Stimulated activated CD4-positive, alpha-beta T cell treated with anti-CD3 and anti-CD28 coated beads, TNF-alpha, amount 100 ng/mL, for 4 hours (primary cell): ENCODE measurements at places on chromosomes 2 and 18.

DNA sequence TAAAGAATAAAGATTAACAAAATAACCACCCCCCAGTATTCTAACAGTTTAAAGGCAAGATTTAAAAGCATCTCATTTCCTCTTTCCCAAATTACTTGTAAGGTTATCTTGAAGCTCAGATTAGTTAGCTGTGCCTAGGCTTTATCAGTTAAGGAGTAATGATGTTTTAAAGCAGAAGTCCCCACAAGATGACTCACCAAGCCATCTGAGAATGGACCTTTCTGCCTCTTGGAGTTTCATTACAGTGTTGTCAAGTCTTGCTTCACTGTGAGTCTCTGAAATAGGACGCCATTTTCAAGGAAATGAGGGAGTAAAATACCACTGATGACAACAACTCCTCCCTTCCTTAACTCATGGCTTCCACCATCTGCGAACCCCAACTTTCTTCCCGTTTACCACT lies 35.9 kb downstream of the ZNF385B start:
- DNase-seq = no peak

- no peak for DNase-seq
Observed at GRCh38 chr2:107462181-107462580, 364.5 kb upstream of the RGPD4 start.

DNA sequence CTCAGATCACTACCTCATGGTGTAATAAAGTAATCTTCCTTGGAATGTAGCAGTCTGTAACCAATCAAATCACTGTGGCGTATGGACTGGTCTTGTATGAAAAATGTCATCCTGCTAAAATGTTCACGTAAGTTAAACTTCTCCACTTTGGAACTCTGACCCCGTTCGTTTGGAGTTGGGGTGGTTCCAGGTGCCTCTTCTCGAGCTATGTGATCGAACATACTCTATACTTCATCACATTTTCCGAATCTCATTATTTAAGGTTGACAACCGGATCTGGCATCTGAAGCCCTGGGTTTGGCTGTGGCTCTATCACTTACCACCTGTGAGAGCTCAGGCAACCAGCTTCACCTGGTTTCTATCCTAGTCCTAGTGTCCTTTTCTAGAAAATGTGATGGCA lies 148.0 kb upstream of the MYCN start:
- no peak for DNase-seq

DNA sequence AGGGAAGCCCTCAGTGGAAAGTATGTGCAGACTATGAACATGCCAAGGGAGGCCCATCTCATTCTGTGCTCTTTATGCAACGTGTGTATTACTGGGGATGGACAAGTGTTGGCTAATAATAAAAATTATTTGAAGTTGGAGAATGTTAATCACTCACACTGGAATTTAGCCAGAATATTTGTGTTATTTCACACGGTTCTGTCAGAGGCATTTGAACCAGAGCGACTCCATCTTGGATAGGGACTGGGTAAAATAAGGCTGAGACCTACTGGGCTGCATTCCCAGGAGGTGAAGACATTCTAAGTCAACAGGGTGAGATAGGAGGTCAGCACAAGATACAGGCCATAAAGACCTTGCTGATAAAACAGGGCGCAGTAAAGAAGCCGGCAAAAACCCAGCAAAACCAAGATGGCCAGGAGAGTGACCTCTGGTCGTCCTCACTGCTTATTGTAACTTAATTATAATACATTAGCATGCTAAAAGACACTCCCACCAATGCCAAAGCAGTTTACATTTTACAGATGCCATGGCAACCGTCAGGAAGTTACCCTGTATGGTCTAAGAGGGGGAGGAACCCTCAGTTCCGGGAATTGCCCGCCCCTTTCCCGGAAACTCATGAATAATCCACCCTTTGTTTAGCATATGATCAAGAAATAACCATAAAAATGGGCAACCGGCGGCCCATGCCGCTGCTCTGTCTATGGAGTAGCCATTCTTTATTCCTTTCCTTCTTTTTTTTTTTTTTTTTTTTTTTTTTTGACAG lies 2.6 kb upstream of the FZD5 start:
- DNase-seq = no peak

DNA sequence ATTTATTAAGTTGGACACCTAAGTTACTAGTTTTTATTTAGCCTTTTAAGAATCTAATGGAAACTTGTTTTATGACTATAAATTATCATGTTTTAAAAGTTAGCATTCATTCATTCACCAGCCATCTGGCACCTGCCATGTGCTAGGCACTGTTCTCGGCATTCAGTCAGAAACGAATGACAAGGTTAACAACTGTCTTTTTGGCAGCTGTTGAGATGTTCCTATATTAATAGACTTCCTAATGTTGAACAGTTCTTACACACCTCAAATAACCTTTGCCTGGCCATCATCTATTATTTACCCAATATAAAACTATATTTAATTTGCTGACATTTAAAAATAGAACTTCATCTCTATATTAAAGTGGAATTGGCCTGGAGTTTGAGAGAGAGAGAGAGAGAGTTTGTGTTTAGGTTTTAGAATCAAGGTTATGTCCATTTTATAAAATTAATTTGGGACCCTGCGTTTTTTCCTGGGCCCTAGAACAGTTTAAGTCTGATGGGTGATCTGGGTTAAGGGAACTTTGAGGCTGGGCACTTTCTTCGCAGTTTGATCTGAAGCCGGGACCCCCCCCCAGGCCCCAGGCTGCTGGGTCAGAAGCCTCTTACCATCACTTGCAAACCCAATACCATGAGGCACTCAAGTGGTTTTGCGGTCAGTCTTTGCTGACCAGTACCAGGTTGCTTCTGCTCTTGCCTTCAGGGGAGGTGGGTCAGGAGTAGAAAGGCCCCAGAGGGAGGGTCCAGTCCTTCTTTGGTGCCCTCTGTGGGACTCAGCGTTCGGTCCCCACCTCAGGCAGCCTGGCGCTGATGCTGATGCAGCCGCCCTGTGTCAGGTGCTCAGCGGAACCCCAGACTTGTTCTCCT lies 48.3 kb upstream of the ASB1 start:
- DNase-seq = no peak

DNA sequence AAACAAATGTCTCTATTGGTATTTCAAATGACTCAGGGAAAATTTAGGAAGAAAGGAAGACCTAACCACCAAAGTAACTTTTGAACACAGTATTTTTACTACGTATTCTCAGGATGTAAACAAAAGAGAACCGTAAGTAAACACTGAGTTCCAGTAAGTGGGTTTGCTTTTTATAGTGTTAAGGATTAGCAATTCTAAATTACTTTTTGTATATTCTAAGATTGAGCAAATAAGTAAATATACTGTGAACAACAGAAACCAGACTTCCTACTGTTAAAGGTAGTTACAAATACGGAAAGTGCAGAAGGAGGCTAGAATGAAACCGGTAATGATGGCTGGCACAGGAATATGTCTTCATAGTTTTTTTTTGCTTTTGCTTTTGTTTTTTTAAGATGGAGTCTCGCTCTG lies 31.5 kb downstream of the SESTD1 start:
- DNase-seq = no peak

DNA sequence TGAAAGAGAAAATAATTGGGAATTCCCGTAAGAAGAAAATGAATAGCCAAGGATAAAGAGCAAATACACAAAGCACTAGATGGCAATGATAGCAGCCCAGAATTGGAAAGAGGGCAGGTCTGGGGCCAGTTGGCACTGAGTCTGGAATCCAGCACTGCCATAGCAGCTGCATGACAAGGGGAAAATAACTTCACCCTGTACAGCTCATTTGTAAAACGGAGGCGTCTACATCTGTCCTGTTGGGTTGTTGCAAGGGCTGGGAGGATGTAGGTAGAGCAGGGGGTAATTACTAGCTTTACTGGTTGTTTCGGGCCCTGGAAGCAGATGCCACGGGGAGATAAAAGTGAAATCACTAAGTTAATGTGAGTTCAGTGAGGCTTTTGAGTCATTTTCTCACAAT lies 110.0 kb upstream of the RASGRP3 start:
- no peak for DNase-seq

GRCh38 chr2:108776475-108776874 lies 10.1 kb upstream of the CCDC138 start:
- DNase-seq = no peak

- no peak for DNase-seq
Observed at GRCh38 chr18:2625217-2625616, 30.3 kb upstream of the SMCHD1 start.

DNA sequence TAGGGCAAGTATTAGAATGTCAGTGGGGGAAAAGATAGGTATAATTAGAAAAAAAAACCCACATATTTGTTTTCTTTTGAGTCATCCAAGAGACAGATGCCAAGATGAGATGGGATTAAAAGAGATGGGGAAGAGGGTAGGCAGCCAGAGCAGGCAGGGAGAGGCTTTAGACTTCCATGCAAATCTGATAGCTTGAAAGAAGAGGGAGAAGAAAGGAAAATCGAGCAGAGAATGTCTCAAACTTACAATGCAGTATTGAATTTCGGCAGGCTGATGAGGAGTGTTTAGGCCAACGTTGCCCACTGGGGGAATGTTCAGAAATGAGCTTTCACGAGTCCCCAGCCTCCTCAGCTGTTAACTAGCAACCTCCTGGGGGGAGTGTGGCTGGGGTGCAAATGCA lies 91.3 kb downstream of the SPATS2L start:
- no peak for DNase-seq

GRCh38 chr2:127065299-127065939 lies 41.5 kb downstream of the BIN1 start:
- no peak for DNase-seq

- DNase-seq = no peak
Observed at GRCh38 chr18:11740461-11740860, 51.4 kb downstream of the GNAL start.

- no peak for DNase-seq
Observed at GRCh38 chr2:172429301-172429968, 2.0 kb downstream of the ITGA6 start.

- no peak for DNase-seq
Observed at GRCh38 chr2:195021711-195022507, 635.1 kb upstream of the SLC39A10 start.

- no peak for DNase-seq
Observed at GRCh38 chr18:77442393-77442792, 192.7 kb downstream of the GALR1 start.

DNA sequence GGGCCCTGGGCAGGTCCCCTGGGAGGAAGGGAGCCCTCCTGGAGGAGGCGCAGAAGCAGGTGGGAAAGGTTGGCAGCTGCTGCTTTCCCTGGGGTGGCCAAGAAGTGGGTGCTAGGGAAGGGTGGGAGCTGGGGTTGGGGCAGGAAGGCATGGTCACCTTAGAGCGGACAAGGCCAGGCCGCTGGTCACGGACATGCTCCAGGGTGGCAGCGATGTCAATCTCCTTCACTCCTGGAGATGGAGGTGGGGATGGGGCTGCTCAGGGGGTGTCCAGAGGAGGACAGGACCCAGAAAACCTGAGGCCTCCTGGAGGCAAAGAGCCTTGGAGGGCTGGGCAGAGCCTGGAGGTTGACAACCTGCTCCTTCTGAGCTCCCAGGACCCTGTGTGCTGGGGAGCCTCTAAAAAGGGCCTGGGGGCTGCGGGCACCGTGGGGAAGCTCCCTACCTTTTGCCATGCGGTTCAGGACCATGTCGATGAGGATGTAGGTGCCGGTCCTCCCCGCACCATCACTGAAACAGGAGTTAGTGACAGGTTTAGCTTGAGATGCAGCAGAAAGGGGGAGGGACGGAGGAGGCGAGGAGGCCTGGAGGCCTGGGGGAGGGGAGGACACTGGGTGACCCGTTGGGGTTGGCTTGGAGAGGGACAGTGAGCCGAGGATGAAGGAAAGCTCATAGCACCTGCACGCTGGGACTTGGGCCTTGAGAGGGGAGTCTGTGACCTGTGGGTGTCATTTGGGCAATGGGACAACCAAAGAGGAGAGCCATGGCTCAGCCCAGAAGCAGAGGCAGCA lies 11.4 kb downstream of the DNAJB2 start:
- DNase-seq = no peak

GRCh38 chr2:7242189-7242867 lies 325.1 kb downstream of the RNF144A start:
- DNase-seq = no peak

GRCh38 chr2:149132901-149133300 lies 94.4 kb downstream of the LYPD6B start:
- no peak for DNase-seq

DNA sequence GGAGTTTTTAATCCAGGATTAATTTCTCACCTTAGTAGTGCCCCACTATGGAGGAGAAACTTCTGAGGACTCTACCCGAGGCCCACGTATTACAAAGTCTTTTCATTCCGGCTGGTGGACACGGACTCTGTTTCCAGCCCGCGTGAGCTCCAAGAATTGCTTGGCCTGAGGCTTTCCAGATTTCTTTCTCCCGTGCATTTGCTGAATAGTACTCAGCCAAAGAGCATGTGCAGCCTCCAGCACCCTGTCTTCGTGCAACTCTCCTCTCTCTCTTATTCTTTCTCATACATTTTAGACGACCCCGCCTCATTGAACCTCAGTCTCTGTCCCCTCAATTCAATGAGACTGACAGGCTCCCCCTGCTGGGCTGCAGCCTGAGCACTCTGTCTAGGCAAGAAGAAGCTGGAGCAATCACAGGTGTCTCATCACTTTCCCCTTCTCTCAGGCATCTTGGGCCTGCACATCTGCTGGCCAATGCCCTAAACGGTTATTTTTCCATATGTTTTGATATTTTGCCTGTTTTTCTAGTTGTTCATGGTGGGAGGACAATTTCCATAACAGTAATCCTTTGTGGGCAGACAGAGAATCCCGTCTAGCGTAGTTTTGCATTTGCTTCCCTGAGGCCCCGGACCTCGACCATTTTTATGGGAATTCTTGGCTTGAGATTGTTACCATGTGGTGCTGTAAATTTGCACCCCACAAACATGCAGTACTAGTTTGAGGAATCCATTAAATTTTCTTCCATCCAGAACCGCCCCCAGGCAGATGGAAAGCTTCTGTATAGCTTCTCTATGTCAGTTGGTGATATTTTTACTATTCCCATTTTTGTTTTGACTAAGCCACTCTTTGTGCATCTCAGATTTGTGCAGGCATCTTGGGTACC lies 50.1 kb upstream of the LPIN2 start:
- peak; percentile 46 for DNase-seq

DNA sequence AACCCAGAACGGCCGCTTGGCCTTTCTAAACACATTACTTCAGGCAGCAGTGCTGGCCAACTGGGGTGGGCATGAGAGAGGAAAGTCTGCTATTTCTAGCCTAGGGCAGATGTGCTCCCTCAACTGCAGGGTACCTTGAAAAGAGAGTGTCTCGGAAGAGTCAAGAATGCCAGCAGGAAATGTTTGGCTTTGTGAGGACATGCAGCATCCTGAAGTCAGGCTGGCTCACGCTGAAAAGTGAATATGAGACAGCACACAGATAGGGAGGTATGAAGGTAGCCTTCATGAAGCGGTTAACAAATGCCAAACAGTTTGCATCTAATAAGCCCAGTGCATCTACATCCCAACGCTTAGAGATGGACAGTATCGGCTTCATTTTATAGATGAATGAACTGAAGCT lies 65.0 kb upstream of the NCKAP5 start:
- no peak for DNase-seq

DNA sequence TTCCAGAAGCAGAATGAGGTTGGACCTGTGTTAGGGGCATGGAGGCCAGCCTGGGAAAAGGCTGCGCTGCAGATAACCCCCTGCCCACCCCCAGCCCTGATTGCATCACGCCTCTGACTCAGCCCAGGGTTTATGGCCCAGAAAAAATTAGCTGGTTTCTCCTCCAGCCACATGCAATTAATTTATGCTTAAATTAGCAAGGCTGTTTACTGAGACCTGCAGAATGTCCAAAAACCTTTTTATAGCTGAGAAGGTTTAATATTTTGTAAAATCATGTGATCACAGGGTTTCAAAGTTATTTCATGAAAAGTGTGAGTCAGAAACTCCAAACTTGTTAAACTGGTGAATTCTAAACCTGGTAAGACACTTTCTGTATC lies 123.1 kb upstream of the HDAC4 start:
- no peak for DNase-seq

- DNase-seq = no peak
Observed at GRCh38 chr2:139790807-139791752, 1010.9 kb upstream of the NXPH2 start.
